ENCODE measurements at places on chromosomes 6 and 20.
A peak's percentile ranks its signal among the peaks of the same experiment; 100 is the strongest.

- no peak for DNase-seq
Measured at GRCh38 chr20:54499111-54499510, 23.7 kb downstream of the DOK5 start.

DNA sequence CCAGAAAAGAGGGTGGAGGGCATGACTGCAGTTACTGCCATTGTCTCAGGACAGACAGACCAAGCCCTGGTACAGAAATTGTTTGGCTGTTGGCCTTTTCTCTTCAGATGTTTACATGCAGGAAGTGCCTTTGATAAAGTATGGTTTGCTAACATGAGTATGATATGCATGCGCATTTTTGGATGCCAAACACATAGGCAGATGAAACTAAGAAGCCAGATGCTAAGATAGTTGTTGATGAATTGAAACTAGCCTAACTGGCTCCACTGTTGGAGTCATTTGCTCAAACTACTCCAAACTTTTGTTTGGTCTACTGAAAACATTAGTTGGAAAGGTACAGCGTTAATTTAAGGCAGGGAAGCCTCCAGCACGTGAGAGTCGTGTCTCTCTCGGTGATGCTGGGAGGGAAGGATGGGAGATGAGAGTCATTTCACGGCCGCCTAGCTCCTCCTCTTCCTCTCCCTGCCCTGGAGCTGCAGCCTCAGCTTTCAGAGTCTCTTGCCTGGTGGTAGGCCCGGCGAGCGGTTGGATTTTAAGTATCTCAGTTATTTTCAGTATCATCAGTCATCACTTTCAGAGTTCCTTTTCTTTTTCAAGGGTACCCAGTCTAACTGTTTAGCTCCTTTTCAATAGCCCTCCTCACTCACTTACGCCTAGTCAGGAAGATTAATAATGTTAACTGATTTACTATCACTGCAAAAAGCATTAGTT, 29.7 kb downstream of the RREB1 start:
- DNase-seq = no peak

DNA sequence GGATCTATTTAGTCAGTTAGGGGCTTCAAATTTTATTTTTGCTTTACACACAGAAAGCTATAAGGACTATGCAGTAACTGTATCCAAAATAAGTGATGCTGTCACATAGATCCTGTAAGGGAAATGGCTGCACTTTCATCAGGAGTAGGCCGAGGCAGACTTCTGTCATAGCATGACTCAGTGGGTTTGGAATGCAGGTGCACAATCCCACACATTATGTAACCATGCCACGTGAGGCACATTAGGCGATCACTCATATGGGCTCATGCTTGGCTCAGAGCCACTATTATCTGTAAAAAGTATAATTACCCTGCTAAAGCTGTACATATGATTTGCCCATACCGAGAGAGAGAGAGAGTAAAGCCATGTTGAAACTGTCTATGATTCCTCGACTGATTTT, 1189.4 kb upstream of the EYS start:
- DNase-seq = no peak

DNA sequence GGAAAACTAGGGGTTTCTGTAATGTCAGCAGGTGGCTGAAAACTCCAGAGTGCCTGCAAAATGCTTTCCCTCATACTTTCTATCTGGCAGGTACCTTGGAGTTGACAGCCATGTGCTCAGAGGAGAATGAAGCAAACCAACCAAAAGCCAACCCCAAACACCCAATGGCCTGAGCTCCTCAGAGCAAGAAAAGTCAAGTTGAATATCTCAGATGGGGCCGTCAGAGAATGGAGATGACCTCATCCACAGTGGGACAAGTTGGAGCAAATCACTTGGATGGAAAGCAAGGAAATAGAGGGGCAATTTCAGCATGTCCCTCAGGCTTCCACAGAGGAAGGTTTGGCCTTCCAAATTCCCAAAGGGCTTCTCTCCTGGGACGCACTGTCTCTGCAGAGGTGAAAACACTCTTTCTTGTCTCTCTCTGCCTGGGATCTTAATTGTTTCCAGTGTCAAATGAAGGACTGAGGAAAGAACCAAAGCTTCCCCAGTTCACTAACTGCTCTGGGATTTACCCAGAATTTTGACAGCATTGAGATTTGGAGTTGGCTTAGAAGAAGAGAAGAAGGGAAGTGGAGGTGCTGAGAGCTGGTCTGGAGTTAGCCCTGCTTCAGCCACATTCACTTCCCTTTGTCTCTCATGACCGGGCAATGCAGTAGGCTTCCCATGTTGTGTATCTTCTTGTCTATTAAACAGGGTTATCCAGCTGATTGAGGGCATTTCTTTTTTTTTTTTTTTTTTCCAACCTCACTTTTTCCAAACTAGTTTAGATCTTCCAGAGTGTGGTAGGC, 42.2 kb downstream of the PRND start:
- no peak for DNase-seq

GRCh38 chr6:127554435-127555006, 22.5 kb upstream of the C6orf58 start:
- peak; percentile 26 for DNase-seq

DNA sequence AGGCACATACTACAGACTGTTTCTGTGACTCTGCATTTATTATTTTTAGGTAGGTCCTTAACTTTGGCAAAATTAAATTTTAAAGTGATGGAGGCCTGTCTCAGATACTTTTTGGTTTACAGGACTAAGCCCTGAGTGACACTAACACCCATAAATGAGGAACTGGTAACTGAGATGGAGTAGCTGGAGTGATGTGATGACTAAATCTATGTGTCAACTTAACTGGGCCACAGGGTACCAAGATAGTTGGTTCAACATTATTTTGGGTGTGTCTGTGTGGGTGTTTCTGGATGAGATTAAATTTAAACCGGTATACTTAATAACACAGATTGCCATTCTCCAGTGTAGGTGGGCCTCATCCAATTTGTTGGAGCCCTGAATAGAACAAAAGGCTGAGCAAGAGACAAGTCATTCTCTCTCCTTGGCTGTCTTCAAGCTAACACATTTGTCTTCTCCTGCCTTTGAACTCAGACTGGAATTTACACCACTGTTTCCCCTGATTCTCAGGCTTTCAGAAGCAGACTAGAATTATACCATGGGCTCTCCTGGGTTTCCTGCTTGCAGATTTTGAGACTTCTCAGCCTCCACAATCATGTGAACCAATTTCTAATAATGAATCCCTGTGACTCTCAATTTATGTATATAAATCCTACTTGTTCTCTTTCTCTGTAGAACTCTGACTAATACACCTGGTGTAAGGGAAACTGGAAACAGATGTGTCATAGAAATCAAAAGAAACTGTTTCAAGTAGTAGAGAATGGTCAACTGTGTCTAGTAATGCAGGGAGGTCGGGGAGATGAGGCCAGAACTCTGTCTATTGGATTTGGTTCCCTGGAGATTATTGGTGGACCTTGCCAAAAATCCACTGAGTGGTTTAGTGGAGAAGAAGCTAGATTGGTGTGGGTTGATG, 579.2 kb downstream of the EPM2A start:
- DNase-seq = no peak

GRCh38 chr20:44938637-44939036, 21.6 kb downstream of the TOMM34 start:
- DNase-seq = no peak

- no peak for DNase-seq
Measured at GRCh38 chr6:150036081-150036480, 10.7 kb upstream of the RAET1L start.

DNA sequence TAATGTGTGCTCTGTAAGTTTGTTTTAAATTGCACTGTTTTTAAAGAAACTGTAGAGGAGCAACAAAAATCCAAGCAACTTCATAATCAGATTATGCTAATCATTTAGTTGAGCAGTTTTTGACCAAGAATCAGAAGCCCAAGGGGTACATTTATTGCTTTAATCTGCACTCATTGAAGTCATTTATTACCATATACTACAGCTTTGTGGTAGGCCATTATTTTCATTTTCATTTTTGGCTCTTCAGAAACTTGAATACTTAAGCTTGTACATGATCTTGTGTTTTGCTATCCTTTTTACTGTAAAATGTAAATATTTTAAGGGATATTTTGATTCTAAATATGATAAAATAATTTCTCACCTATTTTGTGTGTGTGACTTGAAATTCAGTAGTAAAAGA, 78.5 kb downstream of the PHF3 start:
- DNase-seq = no peak

DNA sequence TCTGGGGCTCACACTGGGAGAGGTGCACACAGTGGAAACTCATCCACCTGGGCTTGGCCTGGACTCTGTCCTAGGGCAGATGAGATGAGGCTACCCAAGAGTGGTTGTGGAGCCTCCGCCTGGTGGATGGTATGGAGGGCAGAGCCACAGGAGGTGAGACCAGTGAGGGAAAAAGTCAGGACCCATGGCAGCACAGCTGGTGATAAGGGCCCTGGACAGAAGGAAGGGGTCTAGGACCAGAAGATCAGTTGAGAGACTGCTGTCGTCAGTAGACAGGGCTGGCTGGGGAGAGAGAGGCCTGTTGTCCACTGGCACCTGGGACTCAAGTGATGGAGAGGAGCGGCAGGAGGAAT, 29.8 kb downstream of the PLCG1 start:
- no peak for DNase-seq

DNA sequence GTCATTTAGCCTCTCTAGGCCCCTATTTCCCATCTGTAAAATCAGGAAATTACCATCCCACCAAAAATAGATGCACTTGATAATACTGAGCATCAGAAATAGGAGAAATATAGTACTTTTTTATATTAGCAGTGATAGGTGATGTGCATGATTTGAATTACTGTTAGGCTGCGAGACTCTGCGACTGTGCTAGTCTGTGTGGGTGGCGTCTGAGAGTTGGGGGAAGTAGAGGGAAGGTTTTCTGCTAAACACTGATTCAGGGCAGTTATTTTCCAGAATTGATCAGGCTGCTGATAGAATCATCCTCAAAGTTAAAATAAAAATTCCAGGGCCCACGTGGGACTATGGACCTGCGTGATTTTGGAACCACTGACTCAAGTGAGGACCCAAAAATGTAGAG, 60.4 kb upstream of the ARMH2 start:
- DNase-seq = no peak

DNA sequence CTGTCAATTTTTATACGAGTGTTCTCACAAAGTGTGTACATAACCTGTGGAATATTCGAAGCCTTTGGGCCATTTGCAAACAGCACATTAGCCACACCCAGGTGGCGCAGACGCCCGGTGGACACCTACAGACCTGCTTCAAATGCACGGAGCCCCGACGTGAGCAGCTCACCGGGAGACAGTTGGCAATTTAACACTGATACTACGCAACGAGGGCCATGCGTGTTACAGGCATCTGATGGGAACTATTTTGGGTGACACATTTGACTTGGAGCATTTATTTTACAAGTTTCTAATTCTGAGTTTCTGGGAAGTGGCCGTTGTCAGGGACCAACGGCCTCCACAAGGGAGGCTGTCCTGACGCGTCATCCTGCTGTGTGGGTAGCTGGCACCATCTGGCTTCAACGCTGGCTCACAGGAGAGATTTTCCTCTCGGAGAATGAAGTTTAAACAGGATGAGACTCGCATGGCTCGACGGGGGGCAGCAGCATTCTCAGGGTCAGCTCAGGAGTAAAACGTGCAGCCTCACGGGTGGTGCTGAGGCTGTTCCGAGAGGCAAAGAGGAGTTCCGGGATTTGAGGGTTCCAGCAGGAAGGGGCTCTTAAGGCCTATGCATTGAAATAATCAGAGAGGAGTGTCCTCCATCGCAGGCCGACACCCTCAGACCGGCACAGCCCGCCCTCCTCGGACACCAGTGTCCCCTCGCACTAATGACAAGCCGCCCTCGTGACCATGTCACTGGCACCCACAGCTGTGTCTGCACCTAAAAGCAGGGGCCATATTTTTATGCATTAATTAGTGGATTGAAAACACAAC, 207.4 kb downstream of the DLL1 start:
- no peak for DNase-seq

DNA sequence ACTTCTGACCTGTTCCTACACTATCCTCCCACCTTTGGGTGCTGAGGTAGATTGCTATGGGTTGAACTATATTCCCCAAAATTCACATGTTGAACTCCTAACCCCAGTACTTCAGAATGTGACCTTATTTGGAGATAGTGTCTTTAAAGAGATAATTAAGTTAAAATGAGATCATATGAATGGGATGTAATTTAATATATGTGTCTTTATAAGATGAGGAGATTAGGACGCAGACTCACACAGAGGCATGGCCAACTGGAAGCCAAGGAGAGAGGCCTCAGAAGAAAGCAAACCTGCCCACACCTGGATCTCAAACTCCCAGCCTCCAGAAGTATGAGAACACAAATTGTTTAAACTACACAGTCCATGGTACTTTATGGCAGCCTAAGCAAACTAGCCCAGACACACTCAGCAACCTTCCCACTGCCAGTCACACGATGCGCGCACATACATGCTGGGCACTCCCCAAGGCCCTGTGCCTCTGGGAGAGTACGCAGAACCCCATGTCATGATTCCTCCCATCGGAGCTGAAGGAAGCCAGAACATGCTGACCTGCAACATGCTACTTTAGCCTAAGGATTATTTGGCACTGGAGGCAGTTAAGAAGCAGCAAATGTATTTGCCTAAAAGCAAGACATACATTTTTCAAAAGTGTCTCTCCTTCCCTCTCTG, 8.9 kb upstream of the SLC22A1 start:
- DNase-seq = no peak

- no peak for DNase-seq
Measured at GRCh38 chr6:170542031-170542719, 10.9 kb downstream of the PSMB1 start.

DNA sequence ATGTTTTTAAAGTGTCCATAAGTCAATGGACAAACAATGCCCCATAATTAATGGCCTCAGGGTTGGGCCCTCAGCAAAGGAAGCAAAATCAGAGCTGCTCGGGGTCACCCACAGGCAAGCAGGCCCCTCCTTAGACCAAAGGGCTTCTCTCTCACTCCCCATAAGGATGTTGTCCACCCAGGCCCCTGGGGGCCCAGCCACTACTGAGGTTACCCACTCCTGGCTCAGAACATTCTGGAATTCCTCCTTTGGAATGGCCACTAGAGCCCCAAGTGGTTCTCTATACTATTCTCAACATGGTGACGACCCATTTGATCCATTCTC, 50.9 kb downstream of the BANF2 start:
- no peak for DNase-seq

DNA sequence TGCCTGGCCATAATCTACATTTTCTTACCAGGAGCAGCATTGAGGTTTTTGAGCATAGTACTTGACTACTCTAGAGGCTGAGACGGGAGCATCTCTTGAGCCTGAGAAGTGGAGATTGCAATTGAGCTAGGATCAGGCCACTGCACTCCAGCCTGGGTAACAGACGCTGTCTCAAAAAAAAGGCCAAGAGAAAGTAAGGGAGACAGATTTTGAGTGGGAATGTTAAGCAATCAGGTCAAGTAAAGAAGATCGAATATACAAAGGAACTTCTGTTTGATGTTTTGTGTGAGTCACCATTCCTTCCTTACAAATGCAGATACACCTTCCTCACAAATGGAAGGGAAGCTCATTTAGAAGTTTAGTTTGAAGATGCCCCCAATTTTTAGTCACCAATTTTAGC, 4.4 kb downstream of the PNRC1 start:
- no peak for DNase-seq

- no peak for DNase-seq
Measured at GRCh38 chr6:1809291-1809988, 199.7 kb downstream of the FOXC1 start.

- DNase-seq = no peak
Measured at GRCh38 chr6:150565945-150566344, 33.7 kb upstream of the PLEKHG1 start.

- no peak for DNase-seq
Measured at GRCh38 chr20:57907131-57908000, 197.6 kb upstream of the PMEPA1 start.

Data from DMS153 (cell line).